ENCODE measurements at places on chromosomes 5 and 9. TPM values are rescaled to one million over a fixed set of nuclear protein-coding genes. Genes with fewer than 3 reads are reported as not detected.

DNA sequence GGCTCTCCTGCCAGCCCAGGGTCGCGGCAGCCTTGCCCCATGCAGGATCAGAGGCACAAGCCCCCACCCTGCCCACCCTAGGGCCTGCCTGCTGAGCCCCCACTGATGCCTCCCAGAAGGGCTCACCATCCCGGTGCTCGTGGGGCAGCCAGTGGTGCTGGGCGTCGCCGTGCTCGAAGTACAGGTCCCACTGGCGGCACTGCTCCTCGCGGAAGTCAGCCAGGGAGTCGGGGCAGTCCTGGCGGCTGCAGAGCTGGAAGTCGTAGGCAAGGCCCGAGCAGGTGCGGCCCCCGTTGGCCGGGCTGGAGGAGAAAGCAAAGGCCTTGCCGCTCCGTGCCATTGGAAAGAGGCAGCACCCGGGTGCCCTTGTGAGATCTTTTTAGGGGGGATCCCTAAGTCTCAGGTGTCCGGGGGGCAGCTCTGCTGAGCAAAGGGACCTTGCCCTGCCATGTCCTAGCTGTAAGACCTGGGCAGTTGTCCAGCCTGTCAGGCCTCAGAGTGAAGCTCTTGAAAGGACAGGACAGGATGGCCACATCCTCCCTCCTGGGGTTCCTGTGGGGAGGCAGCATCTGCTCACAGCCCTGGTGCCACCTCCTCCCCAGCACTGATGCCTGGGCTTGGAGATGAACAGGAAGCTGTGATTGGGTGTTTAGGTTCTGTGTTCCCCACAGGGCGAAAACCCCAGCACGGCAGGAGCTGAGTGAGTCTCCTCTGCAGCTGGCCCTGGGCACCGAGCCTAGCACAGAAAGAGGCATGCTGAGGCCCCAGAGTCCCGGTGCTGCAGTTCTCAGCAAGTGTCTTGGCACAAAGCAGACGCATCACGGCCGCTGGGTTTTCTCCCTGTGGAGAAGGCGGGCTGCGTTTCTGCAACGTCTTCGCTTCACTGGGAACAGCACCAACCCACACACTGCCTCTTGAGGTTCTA lies 77.7 kb downstream of the ZNF354C start:
- H3K27me3 ChIP-seq, result no peaks in the 10 kb centered on the region
- no peaks in the 10 kb centered on the region for H3K4me1 ChIP-seq
- H3K4me3 ChIP-seq, result no peak overlapping the region
- no peaks in the 10 kb centered on the region for H3K36me3 ChIP-seq
- DNase-seq, result no peak

DNA sequence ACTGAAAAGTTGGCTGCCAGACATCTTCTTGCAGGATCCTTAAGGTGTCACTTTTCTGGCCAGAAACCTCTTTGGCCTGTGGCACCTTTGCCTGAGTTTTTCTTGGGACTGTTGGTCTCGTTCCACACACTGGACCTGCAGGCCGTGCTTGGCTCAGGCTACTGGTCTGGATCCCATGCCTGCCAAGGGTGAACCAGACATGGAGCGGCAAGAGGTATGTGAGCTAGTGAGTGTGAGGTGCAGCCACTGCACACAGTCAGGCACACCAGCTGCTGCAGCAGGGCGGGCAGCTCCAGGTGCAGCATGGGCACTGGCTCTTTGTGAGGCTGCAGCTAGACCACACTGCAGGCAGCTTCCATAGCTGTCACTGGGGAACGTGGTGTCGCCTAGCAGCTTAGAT lies 47.9 kb downstream of the NDUFAF2 start:
- H3K27ac ChIP-seq, result no peak overlapping the region
- no peak for DNase-seq
- H3K27me3 ChIP-seq, result no peaks in the 10 kb centered on the region
- no peaks in the 10 kb centered on the region for H3K36me3 ChIP-seq
- no peaks in the 10 kb centered on the region for H3K4me1 ChIP-seq
- H3K4me3 ChIP-seq, result no peak overlapping the region

GRCh38 chr5:167752936-167753335 lies 538.5 kb upstream of the WWC1 start:
- H3K27me3 ChIP-seq, result no peaks in the 10 kb centered on the region
- no peak for DNase-seq
- H3K36me3 ChIP-seq, result no peaks in the 10 kb centered on the region
- no peak overlapping the region for H3K4me3 ChIP-seq

DNA sequence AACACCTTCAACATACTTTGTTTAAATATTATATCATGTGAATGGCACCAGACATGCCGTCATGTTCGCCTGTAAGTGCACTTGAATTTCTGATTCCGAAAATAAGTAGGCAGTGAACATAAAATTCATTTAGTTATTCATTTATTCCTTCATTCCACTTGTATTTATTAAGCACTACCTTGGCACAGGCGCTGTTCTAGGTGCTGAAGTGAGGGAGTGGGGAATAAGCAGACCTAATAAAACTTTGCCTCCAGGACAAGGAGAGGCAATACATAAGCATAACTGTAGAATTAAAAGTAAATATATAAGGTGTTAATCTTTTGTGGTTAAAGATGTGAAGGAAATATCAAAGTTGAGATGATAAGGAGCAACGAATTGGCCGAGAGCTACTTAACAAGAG lies 297.4 kb downstream of the TENT4A start:
- no peak for DNase-seq
- no peaks in the 10 kb centered on the region for H3K4me1 ChIP-seq
- H3K27ac ChIP-seq, result no peak overlapping the region

- H3K4me1 ChIP-seq, result no peaks in the 10 kb centered on the region
- H3K36me3 ChIP-seq, result no peaks in the 10 kb centered on the region
- H3K27ac ChIP-seq, result no peak overlapping the region
- DNase-seq, result no peak
Observed at GRCh38 chr9:11595756-11596155, 983.0 kb upstream of the PTPRD start.

DNA sequence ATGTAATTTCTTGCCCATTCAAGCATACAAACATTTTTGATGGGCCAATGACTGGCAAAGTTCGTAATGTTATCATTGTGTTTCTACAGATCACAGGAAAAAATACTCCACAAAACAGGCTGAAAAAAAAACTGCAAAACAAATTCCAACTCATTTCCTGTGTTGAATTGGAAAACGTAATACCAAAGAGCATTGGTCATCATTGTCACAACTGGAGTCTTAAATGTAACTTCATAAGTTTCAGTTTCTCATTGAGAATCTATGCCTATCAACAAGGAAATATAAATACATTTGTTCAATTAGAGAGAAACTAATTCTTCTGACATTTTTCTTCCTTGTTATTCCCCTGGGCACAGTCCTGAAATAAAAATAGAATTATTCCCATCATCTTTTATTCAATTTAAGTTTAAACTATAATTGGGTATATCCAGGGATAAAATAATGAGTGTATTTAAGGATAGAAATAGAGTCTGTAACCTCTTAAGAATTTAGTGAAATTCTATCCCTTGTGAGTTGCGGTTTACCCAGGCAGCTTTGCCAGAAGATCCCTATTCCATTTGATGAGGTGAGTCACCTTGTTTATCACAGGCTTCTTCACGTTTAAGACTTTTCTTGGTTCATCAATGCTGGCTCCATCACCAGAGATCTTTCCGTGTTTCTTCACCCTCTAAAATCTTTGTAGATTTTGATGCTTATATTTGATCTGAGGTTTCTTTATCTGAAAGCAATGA lies 112.7 kb upstream of the ITGA1 start:
- H3K27ac ChIP-seq, result no peak overlapping the region
- H3K36me3 ChIP-seq, result no peaks in the 10 kb centered on the region
- no peaks in the 10 kb centered on the region for H3K4me1 ChIP-seq
- no peak overlapping the region for H3K4me3 ChIP-seq
- DNase-seq, result no peak

GRCh38 chr9:130193103-130193502 lies 20.9 kb downstream of the NCS1 start:
- no peak for DNase-seq
- H3K27me3 ChIP-seq, result no peaks in the 10 kb centered on the region
- no peaks in the 10 kb centered on the region for H3K36me3 ChIP-seq
- no peak overlapping the region for H3K27ac ChIP-seq

GRCh38 chr5:178083922-178084321 lies 29.4 kb upstream of the N4BP3 start:
- no peaks in the 10 kb centered on the region for H3K36me3 ChIP-seq
- no peak for DNase-seq
- H3K27me3 ChIP-seq, result no peaks in the 10 kb centered on the region
- no peak overlapping the region for H3K4me3 ChIP-seq
- H3K4me1 ChIP-seq, result no peaks in the 10 kb centered on the region

DNA sequence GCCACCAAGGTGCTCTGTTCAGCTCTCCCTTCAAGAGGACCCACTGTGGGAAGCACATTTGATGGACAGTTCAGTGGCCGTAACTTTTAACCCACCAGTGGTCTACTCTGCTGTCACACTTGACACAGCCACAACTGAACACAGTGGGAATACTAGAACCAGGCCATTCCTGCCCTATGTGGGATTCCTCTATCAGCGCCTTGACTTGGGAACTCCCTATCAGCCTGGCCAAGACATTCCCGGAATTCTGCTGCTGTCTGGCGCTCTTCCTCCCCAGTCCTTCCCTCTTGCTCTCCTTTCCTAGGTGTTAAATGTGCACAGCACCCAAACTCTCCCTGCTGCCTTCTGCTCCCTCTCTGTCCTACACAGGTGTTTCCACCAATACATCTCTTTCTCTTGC lies 23.1 kb upstream of the SH3PXD2B start:
- H3K4me3 ChIP-seq, result no peak overlapping the region
- H3K27ac ChIP-seq, result no peak overlapping the region
- no peaks in the 10 kb centered on the region for H3K4me1 ChIP-seq

GRCh38 chr9:81259896-81260295 lies 429.5 kb downstream of the TLE1 start:
- no peak overlapping the region for H3K27ac ChIP-seq
- no peaks in the 10 kb centered on the region for H3K4me1 ChIP-seq
- H3K36me3 ChIP-seq, result no peaks in the 10 kb centered on the region
- no peak for DNase-seq
- no peaks in the 10 kb centered on the region for H3K27me3 ChIP-seq

DNA sequence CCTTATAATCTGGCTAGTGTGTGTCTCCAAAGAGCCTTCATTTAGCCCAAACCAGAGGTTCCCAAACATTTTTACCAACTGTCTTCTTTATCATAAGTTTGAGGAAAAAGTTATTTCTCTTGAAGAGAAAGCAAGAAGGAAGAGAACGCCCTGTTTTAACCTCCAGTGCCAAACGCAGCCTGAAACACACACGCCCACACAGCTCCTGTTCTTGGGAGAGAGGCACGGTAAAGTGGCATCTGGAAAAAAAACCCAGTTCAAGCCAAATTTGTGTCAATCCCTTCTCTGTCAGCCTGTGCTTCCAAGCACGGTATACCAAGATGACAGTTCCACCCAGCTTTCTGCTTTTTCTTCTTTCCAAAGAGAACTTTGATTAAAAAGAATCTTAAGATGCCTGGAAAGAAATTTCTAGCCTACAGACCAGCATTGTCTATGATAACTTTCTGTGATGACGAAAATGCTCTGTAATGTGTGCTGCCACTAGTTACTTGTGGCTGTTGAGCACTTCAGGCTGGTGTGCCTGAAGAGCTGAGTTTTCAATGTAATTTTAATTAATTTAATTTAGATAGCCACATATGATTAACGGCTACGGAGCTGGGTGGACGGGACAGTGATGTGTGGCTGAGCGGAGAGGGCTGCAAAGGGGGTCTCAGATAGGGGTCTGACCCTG lies 62.3 kb downstream of the ACER2 start:
- no peaks in the 10 kb centered on the region for H3K36me3 ChIP-seq
- H3K4me3 ChIP-seq, result no peak overlapping the region
- H3K4me1 ChIP-seq, result peaks cover 7% of the 10 kb centered on the region
- H3K27ac ChIP-seq, result no peak overlapping the region

NUTM2F gene
- not detected for total RNA-seq

PCDHGA4 gene
- 6.7 TPM for total RNA-seq

Measured in body of pancreas (tissue), 4 donors.